ENCODE measurements at places on chromosomes 5 and 9. TPM values are rescaled to one million over a fixed set of nuclear protein-coding genes. Genes with fewer than 3 reads are reported as not detected.

DNA sequence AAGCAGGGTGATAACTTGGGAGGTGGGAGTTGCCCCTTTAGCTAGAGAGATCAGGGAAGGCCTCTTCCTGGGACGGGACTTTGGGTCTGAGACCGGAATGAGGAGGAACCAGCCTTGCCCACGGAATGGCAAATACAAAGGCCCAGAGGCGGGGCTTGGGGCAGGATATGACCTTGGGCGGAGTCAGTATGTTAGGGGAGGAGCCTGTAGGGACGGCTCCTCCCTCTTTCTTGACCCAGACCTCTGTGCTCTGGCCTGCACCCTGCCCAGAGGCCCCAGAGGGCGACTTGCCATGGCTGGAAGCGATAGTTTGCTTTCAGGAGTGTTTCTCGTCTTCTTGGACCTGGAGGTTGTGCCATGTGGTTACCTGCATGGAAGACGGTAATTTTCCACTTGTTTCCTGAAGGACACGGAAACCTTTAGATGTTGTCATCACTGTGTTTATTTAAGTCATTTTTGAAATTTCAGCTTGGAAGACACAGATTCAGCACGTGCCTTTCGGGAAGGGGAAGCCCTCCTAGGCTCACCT, 85.6 kb downstream of the DAB2IP start:
- DNase-seq, result no peak

GRCh38 chr5:143521846-143522400, 118.4 kb upstream of the NR3C1 start:
- DNase-seq, result no peak

- DNase-seq, result no peak
These were observed 65.1 kb downstream of the NEK6 start for GRCh38 chr9:124322618-124323432.

- no peak for DNase-seq
These were observed 10.3 kb downstream of the UGT3A2 start for GRCh38 chr5:36056422-36056821.

DNA sequence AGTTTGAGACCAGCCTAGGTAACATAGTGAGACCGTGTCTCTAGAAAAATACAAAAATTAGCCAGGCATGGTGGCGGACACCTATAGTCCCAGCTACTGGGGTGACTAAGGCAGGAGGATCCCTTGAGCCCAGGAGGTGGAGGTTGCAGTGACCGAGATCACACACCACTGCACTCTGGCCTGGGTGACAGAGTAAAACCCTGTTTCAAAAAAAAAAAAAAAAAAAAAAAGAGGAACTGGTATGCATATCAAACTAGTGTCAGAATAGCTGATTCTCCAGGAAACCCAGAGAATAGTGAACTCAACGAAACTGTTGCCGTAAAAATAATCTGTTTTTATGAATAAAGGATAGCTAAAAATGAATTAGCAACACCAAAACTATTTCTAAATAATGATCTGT, 126.6 kb upstream of the BASP1 start:
- DNase-seq, result no peak

- no peak for DNase-seq
These were observed 29.2 kb downstream of the NR4A3 start for GRCh38 chr9:99850736-99851499.

- no peak for DNase-seq
These were observed 560.8 kb downstream of the BNC2 start for GRCh38 chr9:16309469-16310271.

DNA sequence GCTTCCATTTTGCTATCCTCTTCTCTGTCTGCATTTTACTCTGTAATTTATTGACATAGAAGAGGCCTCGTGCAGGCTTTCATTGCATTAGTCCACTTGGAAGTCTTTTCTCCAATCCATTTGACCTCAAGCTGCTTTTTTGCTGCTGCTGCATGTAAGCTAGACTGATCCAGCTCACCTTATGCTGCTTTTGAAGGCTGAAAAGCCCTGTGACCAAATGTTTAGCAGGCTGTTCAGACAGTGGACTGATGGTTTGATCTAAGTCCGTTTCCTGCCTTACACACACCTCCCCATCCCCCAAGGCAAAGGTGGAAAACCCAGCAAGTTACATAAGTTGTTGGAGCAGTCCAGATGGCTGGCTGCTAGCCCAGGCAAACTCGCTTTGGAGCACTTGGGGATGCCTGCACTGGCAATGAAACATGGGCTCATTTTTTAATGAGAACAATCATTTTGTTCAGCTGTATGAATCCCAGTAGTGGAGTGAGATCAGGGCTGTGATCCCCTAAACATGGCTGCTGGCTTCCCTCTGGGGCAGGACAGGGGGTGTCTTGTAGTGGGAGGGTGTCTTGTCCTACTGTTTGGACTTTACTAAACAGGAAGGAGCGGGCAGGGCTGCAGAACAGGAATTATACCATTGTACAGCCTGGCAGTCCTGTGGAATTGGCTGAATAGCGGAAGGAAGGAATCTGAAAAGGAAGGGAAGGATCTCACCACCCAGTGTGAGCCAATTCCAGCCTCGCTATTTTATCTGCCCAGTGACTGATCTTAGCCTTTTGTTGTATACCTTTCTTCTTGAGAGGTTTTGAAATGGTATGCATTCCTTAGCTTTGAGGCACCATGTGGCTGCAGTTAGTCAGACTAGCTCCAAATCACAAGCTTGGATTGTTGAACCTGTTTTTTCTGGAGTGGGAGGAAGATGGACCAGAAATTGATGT, 212.0 kb downstream of the ARHGAP26 start:
- no peak for DNase-seq

Gene IRX1
- total RNA-seq, result 6.5 TPM

Gene FGF1
- 12.1 TPM for total RNA-seq

Gene PCDHGB6
- total RNA-seq, result 3.6 TPM

Gene GDA
- 0.04 TPM for total RNA-seq

Data from kidney epithelial cell (primary cell).